ENCODE measurements at places on chromosomes 3 and 15.

DNA sequence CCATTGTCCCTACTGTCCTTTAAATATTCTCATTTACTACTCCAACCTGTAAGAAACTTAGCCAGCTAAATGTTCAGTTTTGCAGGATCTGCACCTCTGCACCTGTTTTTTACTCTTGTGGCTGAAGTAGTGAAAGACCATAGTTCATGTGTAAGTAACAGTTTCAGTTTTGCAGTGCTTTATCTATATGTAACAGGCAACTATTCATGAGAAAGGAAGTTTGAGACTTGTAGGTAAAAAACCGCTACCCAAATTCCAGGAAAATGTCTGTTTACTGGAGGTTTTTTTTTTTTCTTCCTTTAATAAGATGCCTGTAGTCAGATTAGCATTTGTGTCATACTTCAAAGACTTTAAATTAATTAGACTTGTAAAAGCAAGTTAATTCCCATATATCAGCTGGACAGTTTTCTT is 25.4 kb upstream of the MBNL1 start:
- peak overlapping the region; percentile 86 for H3K27ac ChIP-seq
- no peak for DNase-seq
- no peaks in the 10 kb centered on the region for H3K27me3 ChIP-seq
- H3K4me3 ChIP-seq = peak overlapping the region; percentile 57

DNA sequence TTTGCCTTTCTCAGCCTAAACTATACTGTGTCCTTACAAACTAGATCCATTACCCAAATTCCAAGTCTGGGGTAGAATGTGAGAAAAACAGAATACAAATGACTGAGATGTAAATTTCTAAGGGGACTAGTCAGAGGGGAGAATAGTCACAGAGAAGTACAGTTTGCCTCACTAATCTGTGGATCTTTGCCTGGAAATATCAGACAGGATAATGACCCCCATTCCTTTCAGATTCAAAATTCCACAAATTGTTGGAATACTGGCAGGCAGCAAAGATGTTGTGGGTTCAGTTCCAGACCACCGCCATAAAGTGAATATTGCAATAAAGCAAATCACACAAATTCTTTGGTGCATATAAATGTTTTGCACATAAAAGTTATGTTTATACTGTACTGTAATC is 762.8 kb upstream of the NR2F2 start:
- no peaks in the 10 kb centered on the region for H3K36me3 ChIP-seq
- DNase-seq = no peak
- H3K4me1 ChIP-seq = no peaks in the 10 kb centered on the region
- no peaks in the 10 kb centered on the region for H3K27me3 ChIP-seq
- no peak overlapping the region for H3K4me3 ChIP-seq
- H3K27ac ChIP-seq = no peak overlapping the region

GRCh38 chr3:17683542-17684207 is 58.8 kb downstream of the TBC1D5 start:
- H3K4me1 ChIP-seq = no peaks in the 10 kb centered on the region
- no peaks in the 10 kb centered on the region for H3K27me3 ChIP-seq
- H3K4me3 ChIP-seq = no peak overlapping the region
- DNase-seq = no peak

DNA sequence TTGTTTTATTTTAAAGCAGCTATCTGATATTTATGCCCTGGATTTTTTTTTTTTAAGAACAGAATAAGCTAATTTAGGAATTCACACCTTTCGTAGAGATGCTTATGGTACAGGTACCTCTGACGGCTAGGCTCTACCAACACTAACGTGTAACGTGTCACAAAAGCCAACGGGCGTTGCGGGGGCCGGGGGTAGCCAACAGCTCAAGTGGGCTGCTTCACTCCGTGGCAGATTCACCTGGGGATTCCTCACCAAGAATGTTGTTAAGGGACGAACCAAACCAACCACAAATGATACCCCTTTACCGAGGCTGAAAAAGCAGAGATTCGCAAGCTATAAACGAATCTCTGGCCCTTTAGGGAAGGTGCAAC is 1.0 kb downstream of the TMCC1 start:
- no peak for DNase-seq
- peaks cover 38% of the 10 kb centered on the region for H3K4me1 ChIP-seq
- peaks cover 4% of the 10 kb centered on the region for H3K36me3 ChIP-seq
- peak overlapping the region; percentile 89 for H3K27ac ChIP-seq
- H3K27me3 ChIP-seq = no peaks in the 10 kb centered on the region

DNA sequence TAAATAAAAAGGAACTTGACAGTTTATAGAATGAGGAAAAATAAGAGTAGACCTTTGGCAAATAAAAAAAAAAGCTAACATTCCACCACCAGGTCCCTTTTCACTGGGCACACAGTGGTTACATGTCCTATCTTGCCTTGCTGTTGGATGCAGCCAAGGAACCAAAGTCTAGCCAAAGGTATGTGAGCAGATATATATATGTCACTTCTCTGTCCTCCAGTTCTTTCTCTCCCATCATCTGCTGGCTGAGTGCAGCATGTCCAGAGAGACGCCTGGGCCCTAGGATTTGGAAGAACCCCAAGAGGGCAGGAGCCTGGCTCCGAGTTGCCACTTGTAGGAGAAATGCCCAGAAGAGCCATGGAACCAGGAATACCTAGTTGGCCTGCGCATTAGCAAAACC is 104.7 kb downstream of the SERPINI1 start:
- H3K4me3 ChIP-seq = no peak overlapping the region
- no peak for DNase-seq
- no peaks in the 10 kb centered on the region for H3K27me3 ChIP-seq

DNA sequence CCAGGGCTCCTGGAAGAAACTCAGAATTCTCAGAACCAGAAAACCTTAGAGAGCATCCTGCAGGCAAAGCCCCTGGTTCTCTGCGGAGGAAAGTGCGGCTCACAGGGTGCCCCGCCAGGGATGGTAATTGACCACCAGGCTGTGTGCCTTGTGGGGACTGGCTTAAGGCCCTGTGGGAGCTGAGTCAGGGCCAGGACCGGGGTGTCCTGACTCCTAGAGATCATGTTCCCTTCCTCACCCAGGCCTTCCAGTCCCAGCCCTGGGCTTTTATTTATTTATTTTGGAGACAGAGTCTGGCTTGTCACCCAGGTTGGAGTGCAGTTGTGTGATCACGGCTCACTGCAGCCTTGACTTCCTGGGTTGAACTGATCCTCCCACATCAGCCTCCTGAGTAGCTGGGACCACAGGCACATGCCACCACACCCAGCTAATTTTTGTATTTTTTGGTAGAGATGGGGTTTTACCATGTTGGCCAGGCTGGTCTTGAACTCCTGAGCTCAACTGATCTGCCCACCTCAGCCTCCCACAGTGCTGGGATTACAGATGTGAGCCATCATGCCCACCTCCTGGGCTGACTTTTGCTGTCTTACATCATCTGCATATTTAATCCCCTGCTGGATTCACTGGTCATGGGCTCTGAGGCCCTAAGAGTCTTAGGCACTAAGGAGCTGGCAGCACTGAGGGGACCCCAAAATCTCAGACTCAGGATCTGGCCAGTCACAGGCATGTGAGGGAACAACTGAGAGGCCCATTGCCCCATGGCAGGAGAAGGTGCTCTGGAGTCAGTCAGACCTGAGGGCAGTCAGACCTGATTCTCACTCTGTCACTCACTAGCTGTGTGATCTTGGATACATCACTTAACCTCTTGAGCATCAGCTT is 20.4 kb upstream of the LAMP3 start:
- H3K27ac ChIP-seq = no peak overlapping the region
- peaks cover 5% of the 10 kb centered on the region for H3K27me3 ChIP-seq
- H3K4me1 ChIP-seq = peaks cover 6% of the 10 kb centered on the region
- DNase-seq = no peak

DNA sequence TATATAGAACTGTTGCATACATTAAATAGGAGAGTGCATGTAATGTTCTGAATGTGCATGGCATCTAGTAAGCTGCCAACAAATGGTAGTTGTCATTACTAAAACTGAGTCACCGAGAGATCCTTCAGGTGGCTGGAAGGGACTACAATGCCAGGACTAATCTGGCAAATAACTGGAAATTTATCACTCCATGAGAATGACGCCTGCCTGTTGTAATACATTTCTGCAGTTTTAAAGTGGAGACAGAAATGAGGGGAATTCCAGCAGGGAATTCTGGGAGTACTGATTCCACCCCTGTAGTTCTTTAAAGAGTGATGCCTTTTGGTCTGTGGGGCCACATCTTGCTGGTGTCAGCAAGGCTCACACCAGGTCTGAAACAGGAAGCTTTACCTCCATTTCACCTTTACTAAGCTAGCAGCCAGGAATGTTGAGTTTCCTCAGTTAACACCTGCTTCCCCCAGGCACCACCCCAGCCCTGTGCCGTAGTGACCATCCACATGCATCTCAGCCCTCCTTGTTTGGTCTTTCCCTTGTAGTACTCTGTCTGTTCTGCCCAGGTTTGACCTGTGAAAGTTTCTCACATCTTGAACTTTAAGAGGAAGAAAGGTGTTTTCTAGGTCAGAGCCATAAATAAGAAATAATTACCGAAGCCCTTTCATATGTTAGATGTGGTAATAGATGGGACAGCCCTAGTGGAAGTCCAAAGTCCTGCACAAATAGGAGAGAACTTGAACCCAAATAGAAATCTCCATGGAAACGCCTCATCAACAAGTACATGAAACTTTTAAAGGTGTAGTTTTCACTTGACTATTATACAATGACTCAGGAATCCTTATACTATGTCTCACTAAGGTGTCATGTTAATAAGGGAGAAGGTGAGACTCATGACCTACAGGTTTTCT is 56.7 kb upstream of the LMOD3 start:
- no peak overlapping the region for H3K4me3 ChIP-seq
- H3K36me3 ChIP-seq = peaks cover 5% of the 10 kb centered on the region
- no peak overlapping the region for H3K27ac ChIP-seq
- H3K4me1 ChIP-seq = no peaks in the 10 kb centered on the region
- H3K27me3 ChIP-seq = no peaks in the 10 kb centered on the region
- DNase-seq = no peak

DNA sequence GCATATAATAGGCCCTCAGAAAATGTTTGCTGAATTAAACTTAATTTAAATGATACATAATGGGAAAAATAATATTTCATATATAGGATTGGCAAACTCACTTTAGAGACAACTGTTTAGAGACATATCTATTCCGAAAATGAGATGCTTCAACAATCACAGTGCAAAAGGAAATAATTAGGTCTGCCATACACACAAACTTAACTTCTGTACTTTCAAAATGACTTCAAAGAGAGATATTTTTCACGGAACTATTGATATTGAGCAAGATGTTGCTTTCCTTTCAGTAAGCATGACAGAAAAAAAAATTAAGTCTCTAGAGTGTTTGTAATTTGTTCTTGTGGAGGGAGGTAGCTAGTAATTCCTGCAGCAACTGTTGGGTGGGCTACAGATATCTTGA is 769.5 kb downstream of the TUSC7 start:
- H3K36me3 ChIP-seq = no peaks in the 10 kb centered on the region
- H3K4me1 ChIP-seq = no peaks in the 10 kb centered on the region
- no peak overlapping the region for H3K4me3 ChIP-seq
- H3K27ac ChIP-seq = no peak overlapping the region

DNA sequence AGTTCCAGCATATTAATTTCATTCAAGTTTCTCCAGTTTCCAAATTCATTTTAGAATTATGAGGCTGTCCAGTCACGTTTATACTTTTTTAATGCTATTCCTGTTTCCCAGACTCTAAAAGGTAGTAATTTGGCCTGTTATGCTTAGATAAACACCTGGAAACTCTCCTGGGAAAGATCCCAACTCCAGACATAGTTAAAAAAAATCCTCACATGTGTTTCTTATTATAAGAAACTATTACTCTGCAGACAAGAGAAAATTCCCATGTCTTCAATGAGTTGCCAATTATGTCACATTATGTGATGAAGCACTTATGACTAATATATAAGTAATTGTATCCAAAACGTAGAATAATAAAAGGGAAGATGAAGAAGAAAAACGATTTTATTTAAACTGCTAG is 137.1 kb upstream of the TMC3 start:
- H3K27me3 ChIP-seq = no peaks in the 10 kb centered on the region
- no peak overlapping the region for H3K27ac ChIP-seq
- H3K4me3 ChIP-seq = no peak overlapping the region
- DNase-seq = no peak
- no peaks in the 10 kb centered on the region for H3K36me3 ChIP-seq

GRCh38 chr3:97815149-97815917 is 6.5 kb upstream of the CRYBG3 start:
- no peak for DNase-seq
- H3K27me3 ChIP-seq = peaks cover 6% of the 10 kb centered on the region
- H3K36me3 ChIP-seq = no peaks in the 10 kb centered on the region
- no peak overlapping the region for H3K27ac ChIP-seq

DNA sequence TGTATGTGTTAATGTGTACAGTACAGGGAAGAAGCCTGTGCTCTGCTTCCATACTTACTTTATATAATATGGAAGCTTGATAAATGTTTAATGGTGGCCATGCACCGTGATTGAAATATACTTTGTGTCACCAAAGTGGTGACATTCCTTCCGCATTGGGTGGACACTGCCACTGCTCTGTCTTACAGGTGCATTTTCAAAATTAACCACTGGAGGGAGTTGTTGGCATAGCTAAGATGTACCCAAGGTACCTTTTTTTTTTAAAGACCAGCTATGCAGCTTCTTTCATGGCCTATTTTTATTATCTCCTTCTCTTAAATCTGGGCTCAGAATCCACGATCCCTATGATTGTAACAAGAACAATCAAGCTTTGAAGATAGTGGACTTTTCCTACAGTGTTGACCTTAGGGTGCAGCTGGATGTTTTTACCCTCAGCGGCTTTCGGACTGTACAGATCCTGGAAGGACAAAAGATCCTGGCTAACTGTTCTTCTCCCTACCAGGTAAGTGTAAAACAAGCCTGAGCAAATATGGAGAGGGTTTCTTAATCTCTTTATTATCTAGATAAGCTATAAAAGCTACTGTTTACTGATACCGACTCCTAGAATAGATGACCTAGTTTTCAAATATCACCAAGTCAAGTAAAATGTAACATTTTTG is 21.6 kb upstream of the PAK6 start:
- H3K4me3 ChIP-seq = no peak overlapping the region
- DNase-seq = peak; percentile 55
- H3K27ac ChIP-seq = no peak overlapping the region
- no peaks in the 10 kb centered on the region for H3K36me3 ChIP-seq
- no peaks in the 10 kb centered on the region for H3K27me3 ChIP-seq

GRCh38 chr3:30289324-30289723 is 317.1 kb upstream of the TGFBR2 start:
- no peak overlapping the region for H3K4me3 ChIP-seq
- DNase-seq = no peak
- no peaks in the 10 kb centered on the region for H3K36me3 ChIP-seq
- no peaks in the 10 kb centered on the region for H3K27me3 ChIP-seq

Measured in CD8-positive, alpha-beta memory T cell (primary cell).